ENCODE measurements at places on chromosomes 5 and 9.

- no peak for DNase-seq
These were observed 49.6 kb upstream of the ADRB2 start for GRCh38 chr5:148776780-148777179.

- no peak for DNase-seq
These were observed 359.2 kb upstream of the ACTBL2 start for GRCh38 chr5:57841676-57842363.

DNA sequence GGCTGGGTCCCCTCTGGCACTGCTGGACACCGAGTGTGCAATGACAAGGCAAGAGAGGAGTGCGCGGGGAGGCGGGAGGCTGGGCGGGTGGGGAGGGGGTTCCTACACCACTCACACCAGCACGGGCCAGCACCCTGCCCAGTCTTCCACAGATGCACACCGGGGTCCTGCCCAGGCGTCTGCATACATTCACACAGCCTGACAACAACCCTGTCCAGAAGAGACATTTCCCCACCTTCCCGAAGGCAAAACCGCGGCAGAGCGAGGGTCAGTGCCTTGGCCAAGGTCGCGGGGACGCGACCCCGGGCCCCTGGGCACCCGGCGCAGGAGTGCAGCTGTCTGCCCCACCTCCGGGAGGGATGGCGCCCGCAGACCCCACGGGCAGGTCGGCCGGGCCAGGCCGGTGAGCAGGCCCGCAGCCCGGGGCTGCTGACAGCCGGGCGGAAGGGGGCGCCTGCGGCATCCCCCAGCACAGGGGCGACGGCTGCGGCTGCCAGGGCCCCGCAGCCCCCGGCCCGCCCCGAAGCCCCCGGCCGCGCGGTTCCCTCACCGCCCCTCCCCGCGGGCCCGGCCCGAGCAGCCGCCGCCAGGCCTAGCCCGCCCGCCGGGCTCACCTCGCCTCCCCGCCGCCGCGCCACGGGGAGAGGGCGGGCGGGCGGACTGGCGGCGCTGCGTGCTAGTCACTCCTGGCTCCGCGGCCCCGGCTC lies 496 bp downstream of the MAPK9 start:
- DNase-seq = no peak

GRCh38 chr5:168447808-168448207 lies 38.5 kb upstream of the RARS1 start:
- no peak for DNase-seq

- no peak for DNase-seq
These were observed 42.0 kb downstream of the NR3C1 start for GRCh38 chr5:143361438-143361837.

- no peak for DNase-seq
These were observed 732 bp downstream of the SNAPC3 start for GRCh38 chr9:15423231-15423985.

GRCh38 chr9:9791611-9792010 lies 821.2 kb downstream of the PTPRD start:
- DNase-seq = no peak

GRCh38 chr9:108691614-108692013 lies 164.2 kb downstream of the ACTL7B start:
- DNase-seq = no peak

DNA sequence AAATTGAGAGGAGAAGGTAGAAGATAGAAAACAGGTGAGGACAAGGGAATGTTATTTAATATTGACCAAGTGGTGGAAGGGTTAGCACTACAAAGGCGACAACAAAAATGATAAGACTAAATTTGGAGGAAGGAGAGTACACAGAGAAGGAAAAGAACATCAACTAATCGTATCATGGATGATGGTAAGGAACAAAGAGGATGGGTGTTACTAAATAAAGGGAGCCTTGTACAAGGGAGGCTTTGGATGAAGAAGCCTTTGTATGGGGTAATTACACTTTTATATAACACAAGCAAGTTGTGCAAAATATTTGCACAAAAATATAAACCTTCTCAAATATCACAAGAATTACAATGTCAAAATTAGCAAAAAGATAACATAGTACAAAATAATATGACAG lies 125.7 kb downstream of the ZNF608 start:
- no peak for DNase-seq

- no peak for DNase-seq
These were observed 255.7 kb downstream of the CHSY3 start for GRCh38 chr5:130159968-130160367.

DNA sequence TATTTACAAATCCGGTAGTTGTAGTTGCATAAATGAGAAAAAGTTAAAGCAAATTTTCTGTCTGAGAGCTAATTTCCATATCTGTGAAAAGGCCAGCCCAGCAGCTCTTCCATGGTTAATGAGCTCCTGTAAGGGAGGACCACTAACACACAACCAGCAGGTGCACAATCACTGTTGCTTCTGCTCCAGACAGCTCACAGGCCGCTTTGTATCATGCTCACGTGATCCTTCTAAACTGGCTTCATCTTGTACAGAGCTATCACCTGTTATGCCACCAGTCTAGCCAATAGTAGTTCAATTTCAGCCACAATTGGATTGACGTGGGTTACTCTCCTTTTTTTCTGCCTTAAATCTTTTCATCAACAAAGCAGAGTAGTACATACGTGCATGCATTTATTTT lies 38.3 kb upstream of the FBXL17 start:
- no peak for DNase-seq

DNA sequence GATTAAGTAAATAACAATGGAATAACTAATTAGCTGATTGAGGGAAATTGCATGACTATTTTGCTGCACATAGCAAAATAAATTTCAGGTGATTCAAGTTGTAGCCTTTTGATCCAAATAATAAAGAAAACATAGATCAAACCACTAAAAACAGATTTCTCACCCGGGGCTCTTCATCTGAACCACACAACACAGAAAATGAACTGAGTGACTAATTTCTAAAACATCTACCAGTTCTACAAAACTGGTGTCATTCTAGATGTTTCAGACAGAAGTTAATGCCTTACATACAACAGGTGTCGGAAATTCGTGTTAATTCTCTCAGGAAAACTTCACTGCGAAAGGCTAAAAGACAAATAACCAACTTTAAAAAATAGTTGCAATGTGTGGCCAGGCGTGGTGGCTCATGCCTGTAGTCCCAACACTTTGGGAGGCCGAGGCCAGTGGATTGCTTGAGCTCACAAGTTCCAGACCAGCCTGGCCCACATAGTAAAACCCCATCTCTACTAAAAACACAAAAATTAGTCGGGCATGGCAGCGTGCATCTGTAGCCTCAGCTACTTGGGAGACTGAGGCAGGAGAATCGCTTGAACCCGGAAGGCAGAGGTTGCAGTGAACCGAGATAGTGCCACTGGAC lies 6.9 kb downstream of the PROP1 start:
- DNase-seq = no peak

- DNase-seq = no peak
These were observed 3.4 kb upstream of the EBF1 start for GRCh38 chr5:159103086-159103485.

DNA sequence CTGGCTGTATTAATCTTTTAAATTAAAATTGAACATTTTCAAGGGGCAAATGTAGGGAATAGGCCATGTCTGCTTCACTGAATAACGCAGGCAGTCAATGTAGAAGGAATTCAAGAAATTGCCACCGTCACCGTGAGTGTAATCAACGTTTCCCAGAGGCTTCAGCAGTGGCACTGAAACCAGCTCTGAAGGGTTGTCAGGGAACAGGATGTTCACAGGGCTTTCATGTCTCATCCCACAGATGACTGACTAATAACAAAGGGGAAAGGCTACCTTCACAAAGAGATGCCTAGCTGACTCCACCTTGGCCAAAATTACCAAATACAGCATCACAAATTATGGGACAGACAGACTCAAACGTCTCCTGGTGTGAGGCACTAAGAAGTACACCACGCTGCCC lies 70.4 kb upstream of the SIMC1 start:
- no peak for DNase-seq

DNA sequence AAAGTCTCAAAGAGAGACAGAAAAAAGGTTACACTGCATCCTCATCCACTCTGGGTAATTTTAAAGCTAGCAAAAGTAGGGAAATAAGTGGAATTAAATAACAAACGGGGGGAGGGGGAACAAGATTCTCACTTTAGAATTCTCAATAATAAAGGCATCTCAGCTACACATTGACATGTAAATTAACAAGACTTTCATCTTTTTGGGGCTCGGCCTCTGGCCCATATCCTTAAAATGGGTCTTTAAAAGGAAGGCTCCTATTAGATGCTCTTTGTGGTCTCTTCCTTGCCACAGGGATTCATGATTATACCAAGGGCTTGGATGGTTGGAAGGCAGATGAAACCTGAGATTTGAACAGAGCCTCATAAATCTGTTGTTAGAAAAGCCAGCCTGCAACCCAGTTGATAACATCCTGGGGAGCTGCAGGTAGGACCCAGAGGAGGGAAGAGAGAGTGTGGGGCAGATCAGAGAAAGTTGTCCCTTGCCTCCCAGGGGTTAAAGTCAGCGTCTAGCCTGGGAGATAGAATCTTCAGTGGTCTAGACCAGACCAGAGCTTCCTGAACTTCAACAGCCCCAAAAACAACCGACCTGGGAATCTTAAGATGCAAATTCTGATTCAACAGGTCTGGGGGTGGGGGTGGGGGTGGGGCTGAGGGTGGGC lies 135.9 kb downstream of the GCNT1 start:
- no peak for DNase-seq

GRCh38 chr5:150305557-150305956 lies 2.9 kb upstream of the ARSI start:
- no peak for DNase-seq

DNA sequence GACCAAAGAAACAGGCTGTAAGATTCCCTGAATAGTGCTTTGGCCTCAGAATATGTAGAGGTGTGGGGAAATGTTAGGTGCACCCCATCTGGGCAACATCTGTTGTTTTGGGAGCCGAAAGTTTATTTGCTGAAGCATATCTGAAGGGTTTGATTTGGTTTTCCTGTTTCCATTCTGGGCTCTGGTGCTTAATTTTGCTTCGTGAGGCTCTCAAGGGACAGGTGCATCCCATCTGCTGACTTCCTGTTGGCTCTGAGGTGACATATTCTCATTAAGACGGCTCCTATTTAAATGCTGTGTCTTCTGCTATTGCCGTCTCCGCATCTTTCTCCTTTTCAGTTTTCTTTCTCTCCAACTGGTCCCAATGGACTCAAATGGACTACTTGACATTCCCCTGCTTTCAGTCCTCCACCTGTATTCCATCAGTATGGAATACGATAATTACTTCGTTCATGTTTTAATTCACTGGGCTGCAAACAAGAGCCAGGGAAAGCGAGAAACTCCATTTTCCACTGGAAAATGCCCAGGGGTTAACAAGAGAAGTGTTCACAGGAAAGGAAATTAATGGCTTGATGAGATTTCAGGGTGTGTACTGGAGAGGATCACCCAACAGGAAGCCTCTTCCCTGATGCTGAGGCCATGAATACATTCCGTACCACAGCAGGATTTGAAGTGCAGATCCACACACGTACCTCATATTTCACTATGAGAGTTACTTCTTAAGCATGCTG lies 104.0 kb downstream of the MTX3 start:
- DNase-seq = no peak

DNA sequence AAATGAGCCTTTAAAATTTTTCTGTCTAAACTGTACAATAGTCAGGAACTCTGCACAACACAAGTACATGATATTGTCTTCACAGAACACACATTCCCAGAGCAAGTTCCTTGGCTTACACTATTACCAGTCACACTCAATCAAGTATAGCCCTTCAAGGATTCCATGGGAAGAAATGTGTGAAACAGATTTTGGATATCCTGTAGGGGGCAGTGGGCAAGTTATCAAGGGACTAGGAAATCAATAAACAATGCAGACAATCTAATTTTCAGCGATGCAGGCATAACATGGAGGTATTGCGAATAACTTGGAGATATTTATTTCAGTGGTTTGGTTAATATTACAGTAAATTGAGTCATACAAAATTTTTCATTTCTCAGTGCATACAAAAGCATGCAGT lies 1171.5 kb upstream of the NUDT12 start:
- DNase-seq = no peak

GRCh38 chr9:37625036-37625757 lies 25.6 kb upstream of the FRMPD1 start:
- DNase-seq = no peak

DNA sequence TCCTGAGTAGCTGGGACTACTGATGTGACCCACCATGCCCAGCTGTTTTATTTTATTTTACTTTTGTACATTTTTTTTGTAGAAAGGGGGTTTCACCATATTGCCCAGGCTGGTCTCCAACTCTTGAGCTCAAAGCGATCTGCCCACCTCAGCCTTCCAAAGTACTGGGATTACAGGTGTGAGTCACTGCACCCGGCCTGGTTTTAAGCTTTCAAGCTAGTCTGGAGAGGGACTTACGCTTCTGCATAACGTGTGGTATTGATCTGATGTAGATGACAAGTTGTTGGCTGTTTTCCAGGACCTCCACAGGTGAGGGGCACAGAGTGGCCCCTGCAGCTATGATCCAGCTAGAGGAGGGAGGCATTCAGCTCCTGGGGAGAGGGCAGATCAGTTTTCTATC lies 6.8 kb upstream of the CCL21 start:
- DNase-seq = no peak

DNA sequence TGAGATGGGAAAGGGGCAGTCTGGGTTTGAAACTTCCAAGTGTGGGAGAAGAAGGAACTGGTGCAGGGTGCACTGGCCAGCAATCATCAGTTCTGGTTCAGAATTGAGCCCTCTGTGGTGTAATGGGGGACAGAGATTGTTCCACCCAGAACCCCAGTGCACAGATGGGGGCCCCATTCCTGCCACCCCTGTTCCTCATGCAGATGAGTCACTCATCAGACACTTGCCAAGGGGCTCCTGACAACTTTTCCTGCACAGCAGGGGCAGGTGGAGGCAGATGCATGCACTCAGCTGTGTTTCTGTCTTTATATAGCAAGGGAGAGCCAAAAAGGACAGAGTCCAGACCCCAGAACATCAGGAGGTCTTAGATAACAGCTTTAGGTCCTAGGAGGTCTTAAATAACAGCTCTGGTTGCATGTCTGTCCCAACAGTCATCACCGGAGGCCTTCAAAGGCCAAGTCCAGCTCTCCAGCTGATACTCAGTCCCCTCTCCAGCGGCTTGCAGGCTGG lies 252.9 kb downstream of the HSPA4 start:
- DNase-seq = no peak

GRCh38 chr5:153043886-153044285 lies 446.6 kb upstream of the GRIA1 start:
- no peak for DNase-seq
